ENCODE measurements at places on chromosomes 6 and 20.
A peak's percentile ranks its signal among the peaks of the same experiment; 100 is the strongest.

GRCh38 chr6:75230484-75231325 lies 12.9 kb downstream of the COX7A2 start:
- DNase-seq, result peak; percentile 49

DNA sequence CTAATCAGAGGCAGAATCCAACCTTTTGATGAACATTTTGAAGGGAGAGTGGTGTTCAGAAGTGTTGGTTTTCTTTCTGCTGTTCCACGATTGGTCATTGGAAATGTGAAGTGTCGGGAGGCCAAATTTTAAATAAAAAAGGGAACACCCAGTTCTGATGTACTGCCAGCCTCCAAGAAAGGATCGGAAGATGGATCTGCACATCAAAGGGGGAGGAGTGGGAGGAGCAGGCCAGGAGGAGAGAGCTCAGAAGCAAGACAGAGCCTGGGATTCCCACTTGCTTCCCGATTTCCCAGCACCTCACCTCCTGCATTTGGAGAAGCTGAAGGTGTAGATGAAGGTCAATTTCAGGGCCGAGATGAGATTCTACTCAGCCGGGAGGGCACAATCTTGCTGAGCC lies 55.9 kb upstream of the NAA20 start:
- no peak for DNase-seq

GRCh38 chr6:133236932-133237331 lies 4.2 kb upstream of the EYA4 start:
- no peak for DNase-seq

DNA sequence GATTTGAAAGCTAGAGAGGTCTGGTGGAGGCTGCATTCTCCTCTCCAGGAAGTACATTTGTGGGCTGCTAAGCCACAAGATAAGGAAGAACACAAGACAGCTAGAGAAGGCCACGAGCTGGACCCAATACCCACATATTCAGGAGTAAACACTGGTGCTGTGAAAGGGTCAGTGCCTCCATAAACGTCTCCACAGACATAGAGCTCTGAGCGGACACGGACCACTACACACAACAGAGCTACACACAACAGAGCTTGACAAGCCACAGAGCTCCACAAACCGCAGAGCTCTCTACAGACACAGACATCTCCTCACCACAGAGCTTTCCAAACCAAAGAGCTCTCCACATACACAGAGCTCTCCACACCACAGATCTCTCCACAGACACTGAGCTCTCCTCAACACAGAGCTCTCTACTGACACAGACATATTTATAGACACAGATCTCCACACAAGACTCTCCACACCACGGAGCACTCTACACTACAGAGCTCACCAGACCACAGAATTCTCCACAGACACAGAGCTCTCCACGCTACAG lies 51.9 kb downstream of the ERMARD start:
- no peak for DNase-seq

DNA sequence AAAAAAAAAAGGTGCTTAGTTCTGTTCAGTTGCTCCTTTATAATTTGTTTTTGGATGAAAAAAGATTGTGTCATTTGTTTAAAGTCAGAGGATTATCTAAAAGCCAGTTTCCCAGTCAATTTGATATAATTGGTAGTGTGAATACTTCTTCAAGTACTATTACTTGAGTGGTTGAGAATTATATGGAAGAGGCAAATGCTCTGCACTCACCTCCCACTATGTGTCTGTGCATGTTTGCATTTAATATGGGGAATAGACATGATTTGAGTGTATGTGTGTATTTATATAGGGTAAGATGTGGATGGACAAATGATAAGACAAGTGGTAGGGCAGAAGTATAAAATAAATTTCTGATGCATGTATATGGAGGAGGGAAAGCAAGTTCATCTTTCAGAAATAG lies 15.8 kb downstream of the GJA1 start:
- no peak for DNase-seq

GRCh38 chr20:2142649-2143048 lies 41.0 kb downstream of the STK35 start:
- DNase-seq, result no peak

DNA sequence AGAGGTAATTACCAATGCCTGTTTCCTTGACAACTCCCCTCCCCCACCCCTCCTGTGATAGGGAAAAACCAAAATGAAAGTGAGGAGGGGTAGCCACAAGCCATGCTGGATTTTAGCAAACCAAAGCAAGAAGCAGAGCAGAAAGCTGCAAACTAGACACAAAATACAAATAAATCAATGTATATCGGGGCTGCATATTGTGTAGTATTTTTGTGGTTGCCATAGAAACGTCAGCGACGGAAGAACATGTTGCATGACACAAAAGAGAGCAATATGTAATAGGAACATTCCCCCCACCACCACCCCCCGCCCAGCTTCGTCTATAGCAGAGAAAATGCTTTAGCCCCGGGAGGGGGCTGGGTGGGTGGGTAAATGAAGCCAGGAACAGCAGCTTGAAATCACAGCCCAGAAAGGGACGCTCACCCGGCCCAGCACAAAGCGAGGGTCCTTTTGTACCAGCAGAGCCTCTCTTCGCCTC lies 548 bp downstream of the AGPAT4 start:
- peak; percentile 55 for DNase-seq

GRCh38 chr6:95384988-95385387 lies 192.3 kb upstream of the MANEA start:
- no peak for DNase-seq

GRCh38 chr6:157944983-157945931 lies 36.4 kb upstream of the SYNJ2 start:
- no peak for DNase-seq

GRCh38 chr20:62210496-62210855 lies 9.6 kb downstream of the HRH3 start:
- DNase-seq, result peak; percentile 77

DNA sequence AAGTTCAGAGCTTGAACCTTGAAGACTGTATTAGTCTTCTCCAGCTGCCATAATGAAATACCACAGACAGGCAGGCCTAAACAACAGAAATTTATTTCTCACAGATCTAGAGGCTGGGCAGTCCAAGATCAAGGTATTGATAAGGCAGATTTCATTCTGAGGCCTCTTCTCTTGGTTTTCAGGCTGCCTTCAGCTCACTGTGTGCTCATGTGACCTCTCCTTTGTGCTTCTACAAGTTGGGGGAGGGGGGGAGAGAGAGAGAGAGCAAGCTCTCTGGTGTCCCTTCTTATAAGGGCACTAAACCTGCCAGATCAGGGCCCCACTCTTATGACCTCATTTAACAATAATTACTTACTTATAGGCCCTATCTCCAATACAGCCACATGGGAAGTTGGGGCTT lies 102.6 kb upstream of the RSPO3 start:
- DNase-seq, result peak; percentile 65

DNA sequence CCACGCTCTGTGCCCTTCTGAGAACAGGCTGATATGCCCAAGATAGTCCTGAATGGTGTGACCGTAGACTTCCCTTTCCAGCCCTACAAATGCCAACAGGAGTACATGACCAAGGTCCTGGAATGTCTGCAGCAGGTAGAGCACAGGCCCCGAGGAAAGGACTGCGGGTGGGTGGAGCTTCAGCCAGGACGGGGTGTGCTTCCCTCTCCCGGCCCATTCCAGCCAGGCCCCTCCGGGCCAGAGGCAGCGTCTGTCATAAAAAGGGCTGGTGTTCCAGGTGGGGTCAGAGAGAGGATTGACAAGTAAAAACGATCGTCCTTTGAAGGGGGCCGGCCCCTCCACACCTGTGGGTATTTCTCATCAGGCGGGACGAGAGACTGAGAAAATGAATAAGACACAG lies 1.3 kb downstream of the RTEL1 start:
- DNase-seq, result no peak

DNA sequence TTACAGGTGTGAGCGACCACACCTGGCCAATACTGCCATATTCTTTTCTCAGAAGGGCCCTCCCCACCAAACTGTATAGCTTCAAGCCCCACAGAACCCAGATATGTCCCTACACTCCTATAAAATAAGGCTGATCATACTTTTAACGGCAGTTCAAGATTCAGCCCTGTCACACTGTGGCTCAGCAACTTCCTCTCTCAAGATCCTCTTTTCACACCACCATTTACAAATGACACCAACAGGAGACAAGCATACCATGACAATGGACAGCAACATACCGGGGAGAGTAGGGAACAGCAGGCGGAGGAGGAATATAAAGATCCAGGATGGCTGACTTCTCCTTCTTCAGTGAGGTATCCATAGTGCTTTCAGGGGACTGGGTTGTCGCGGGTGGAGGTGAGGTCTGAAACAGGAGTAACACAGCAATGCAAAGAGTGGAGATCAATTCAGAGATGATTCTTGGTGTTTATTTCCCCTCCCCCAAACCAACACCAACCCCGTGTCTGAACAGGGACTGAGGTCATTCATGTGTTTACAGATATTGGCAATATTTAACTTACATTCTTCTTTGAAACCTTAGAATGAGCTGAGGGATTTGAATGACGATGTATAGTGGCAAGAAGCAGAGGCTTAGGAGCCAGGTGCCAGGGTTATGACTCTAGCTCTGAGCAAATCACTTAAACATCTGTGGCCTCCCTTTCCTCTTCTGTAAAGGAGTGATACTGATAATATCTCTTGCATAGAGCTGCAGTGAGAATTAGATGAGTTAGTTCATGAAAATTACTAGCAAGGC lies 57.6 kb upstream of the IPCEF1 start:
- DNase-seq, result no peak

- DNase-seq, result peak; percentile 20
Observed at GRCh38 chr20:16025084-16025483, 548.2 kb downstream of the KIF16B start.
